ENCODE measurements at places on chromosomes 7 and 10.

GRCh38 chr7:11570205-11570604 is 261.8 kb downstream of the THSD7A start:
- DNase-seq, result no peak

DNA sequence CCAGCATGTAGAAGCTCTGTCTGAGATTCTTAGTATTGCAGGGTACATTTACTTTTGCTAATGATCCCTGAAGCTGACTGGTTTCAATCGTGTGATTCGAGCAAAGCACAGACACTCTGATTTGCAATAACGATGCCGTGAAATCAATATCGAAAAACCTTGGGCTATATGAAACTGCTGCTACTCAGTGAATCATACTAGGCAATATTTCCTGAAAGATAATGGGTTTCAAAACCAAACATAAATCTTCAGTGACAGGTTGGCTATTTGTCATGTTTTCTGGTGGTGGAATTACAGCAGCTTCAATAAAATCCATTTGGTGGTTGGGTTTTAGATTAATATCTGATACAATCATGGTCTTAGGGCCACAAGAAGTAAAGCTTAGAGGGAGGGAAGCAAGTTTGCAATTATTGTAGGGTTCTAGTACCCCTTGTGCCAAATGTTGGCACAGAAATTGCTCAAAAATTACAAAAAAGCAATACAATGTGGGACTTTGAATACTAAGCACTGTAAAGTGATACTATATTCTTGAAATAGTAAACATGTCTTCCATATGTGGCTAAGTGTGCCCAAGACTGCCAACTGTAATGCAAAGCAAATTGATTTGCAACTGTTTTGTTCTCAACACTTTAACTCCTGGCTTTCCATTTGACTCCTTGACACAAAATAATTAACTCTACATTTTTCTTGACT is 112.4 kb upstream of the JAZF1 start:
- DNase-seq, result no peak

GRCh38 chr10:71742301-71743088 is 22.9 kb upstream of the C10orf105 start:
- DNase-seq, result no peak

GRCh38 chr7:16929146-16929762 is 47.5 kb upstream of the AGR3 start:
- DNase-seq, result peak; percentile 55

GRCh38 chr10:118901906-118902305 is 127.6 kb upstream of the NANOS1 start:
- DNase-seq, result no peak

DNA sequence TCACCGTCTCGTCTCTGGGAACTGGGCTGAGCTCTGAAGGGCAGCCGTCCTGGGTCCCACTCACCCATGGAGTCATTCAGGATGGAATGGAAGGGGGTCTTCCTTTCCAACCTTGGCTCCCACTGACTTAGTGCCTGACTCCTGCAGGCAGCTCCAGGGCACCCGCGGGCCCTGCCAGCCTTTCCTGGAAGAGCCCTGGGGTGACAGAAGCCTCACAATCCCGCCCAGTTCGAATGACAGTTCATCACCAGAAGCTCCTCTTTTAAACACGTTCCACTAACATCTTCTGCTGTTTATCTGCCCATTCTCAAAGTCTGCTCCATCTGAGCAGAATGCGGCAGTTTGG is 110.6 kb downstream of the TNS3 start:
- no peak for DNase-seq

DNA sequence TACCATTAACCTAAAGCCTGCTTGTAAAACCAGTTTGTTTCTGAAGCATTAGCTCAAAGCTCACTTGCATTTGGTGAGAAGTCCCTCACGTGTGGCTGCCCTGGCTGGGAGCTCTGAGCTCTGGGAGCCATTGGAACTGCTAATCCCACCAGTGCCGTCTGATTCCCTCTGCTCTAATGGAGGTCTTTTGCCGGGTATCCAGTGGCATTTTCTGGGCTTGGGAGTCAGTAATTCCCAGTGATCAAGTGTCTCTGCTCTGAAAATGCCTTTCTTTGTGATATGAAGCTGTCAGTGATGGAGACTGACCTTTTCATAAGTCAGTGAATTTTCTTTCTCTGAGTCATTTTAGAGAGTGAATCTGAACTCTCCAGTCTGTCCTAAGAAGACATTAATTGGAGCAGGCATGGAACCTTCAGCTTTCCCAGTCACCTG is 36.9 kb upstream of the FAM20C start:
- DNase-seq, result no peak

GRCh38 chr7:102039706-102040105 is 222.3 kb downstream of the CUX1 start:
- DNase-seq, result no peak

- DNase-seq, result peak; percentile 8
These were observed 83.5 kb upstream of the PRKG1 start for GRCh38 chr10:50990568-50991455.

- no peak for DNase-seq
These were observed 6.1 kb upstream of the CPA4 start for GRCh38 chr7:130286881-130287280.

GRCh38 chr7:125059861-125060456 is 130.3 kb upstream of the POT1 start:
- DNase-seq, result no peak

GRCh38 chr7:150463461-150463860 is 13.0 kb downstream of the GIMAP8 start:
- no peak for DNase-seq

DNA sequence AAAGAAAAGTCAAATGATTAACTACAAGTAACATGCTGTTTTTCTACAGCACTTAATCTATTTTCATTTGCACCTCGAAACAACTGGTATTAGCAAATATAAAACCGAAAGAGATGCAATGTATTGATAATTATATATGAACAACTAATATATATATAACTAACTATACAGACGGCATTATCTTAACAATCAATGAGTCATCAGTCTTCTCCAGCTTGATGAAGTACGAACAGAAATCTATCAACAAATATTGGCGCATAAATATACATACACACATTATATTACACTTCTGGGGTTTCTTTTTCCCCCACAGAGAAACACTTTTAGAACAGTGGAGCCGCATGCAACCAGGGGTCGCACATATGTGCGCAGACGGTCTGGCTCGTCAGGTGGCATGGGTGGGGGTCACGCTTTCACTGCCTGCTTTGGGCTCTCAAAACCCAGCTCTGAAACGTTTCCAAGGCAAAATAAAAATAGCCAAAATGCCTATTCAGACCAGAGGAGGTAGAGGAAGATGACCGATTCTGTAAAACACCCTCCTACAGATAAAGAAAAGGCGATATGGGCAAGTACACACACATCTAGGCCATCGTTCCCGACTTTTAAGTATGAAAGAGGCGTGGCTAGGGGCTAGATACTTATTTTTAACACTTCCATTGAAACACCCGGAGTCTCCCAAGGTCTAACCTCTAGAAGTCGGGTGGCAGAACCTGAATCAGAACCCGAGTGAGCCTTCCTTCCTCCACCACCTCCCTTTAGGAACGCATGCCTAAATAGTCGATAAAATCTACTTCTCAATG is 1.7 kb downstream of the ARHGAP12 start:
- DNase-seq, result no peak

GRCh38 chr10:95697429-95697828 is 3.7 kb upstream of the TCTN3 start:
- DNase-seq, result peak; percentile 91

DNA sequence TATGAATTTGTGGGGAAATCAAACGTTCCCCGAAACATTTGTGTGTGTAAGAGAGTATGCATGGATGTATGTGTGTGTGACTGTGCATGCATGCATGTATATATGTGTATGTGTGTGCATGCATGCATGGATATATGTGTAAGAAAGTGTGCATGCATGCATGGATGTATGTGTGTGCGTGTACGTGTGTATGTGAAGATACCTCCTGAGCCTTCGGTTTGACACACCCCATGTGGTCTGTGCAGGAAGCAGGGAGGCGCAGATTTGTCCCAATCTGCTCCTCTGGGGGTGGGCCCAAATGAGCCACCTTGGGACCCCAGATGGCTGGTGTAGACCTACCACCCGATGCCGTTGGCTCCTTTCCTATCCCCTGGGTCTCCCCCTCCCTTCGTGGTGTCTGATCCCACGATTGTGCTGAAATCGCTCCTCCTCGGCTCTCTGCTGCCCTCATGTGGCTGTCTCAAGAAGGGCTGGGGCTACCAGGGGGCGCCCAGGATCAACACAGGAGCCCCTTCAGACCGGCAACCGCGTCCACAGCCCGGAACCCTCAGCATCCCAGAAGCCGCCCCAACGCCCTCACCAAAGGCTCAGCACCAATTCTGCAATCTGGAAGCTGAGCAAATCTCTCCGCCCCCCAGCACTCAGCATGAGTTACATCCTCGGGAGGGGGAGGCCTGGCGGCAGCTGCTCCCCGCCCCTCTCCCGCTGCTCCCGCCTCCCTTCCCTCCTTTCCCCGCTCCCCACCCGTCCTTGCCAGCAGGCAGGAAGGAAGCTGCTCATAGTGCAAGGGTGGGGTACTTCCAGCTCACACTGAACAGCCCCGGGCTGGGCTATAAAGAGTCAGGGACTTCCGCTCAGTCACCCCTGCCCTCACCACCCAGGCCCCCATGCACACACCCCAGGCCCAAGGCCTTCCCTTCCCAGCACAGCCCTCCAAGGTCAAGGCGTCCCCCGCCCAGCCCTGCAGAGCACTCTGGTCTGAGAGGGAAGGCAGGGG is 2.3 kb upstream of the NOS3 start:
- DNase-seq, result peak; percentile 41

DNA sequence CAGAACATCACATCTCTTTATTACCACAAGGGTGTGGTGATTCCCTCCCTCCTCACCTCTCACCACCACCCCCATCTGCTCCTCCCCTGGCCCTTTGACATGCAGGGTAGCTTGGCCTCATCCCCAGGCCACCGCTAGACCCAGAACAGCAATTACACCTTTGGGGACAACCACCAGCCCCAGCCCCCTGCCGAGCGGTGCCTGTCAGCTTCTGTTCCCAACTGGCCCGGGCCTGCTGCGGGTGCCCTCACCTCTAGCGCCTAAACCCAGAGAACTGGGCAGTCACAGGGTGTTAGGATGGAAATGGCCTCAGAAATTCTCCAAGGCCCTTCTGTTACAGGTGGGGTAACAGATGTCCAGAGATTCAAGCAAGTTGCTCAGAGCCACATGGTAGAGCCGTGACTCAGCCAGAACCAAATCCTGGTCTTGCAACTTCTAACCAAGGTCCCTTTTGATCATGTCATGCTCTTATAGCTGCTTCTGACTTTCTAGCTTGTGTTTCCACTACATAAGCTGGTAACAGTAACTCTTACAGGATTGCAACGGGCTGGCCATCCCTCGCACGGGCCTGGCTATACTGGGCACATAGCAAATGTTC is 78.0 kb downstream of the PRKAG2 start:
- DNase-seq, result peak; percentile 60

DNA sequence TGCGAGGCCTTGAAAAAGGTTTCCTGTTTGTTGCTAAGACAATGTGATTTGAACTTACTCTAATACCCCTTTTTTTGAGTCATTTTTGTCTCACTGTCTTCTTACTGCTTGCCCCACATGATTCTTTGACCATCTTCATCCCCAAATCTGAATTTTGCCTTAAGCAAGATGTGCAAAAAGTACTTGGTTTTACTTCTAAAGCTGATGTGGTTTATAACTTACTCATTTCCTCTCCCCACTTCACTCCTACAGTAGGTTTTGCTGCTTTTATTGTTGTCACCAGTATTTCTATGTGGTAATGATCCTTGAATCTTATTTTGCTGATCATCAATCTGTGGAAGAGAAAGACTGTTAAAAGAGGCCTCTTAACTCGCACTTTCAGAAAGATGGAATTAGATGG is 396.4 kb downstream of the SDK1 start:
- DNase-seq, result no peak

DNA sequence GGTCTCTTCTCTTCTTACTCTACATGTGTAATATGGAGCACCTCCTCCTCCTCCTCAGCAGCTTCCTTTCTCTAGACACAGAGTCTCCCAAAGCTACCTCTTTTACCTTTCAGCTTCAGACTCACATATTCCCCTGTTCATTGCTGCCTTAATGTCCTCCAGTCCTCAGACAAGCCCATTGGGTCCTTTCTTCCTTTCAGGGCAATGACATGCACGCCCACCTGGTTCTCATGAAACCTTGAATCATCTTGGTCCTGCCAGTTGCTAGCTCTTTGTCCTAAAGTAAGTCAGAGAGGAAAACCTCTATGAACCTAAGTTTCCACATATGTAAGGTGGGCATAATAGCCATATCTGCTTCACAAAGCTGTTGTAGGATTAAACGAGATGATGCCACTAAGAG is 227.0 kb downstream of the RPS24 start:
- DNase-seq, result peak; percentile 34

DNA sequence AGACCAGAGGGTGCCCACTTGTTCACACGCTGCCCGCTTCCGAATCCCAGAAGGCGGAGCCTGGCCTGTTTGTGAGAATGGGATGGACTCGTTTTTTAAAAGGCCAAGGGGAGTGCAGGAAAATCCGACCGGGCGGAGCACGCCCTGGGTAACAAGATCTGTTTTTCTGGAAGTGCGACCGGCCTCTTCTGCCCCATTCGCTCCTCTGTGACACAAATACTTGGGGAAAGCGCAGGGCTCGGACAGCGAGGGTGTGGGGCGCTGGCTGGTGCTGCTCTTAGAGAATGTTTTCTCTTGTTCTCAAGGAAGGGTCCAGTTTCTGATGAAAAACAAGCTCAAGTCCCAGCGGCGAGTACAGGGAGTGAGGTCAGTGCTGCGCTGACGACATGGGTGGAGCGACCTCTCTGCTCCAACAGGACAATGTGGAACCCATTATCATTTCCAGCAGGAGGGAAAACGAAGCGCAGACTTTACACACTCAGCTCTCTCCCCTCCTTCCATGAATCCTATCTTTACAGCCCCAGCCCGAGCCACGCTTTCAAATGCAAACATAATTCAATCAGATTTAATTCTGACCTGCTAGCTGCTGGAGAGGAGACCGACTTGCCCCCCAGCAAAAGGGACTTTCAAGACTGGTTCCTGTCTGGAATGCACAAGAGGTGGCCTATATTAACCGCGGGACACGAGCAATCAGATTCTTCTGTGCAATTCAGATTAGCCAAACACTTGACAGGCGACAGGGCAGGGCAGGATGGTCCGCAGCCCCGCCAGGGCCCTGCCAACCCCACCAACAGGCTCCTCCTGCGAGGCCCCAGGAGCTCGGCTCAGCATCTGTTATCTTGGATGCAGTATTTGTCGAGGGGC is 1.1 kb downstream of the RADIL start:
- peak; percentile 5 for DNase-seq

DNA sequence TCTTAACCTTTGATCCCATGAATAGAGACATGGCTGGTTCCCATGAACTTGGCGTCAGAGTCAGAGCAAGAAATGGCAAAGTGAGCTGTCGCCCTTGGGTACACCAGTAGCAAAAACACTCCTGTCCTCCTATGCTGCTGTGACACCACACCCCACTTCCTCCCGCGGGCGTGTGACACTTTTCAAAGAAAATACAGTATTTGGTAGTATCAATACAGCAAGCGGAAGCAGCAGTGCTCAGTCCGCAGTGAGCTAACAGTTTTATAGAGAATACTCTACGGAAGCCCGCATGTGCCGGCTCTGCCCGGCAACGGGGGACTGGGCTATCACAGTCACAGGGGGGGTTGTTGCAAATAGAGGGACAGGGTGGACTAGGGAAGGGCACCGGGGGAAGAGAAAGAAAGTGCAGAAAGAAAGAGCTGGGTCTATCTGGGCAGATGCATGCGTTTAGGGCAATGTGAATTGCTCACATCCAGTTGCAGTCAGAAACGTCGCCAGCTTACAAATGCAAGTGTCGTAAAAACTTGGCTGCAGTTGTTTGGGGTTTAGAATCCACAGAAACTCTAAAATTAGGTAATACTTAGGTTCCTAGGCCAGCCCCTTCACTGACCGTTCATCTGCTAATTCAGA is 49.8 kb downstream of the PRKCQ start:
- no peak for DNase-seq

- DNase-seq, result no peak
These were observed 1.8 kb downstream of the ZMIZ2 start for GRCh38 chr7:44750424-44750823.

Data from suppressor macrophage (primary cell).